ENCODE measurements at places on chromosomes 7 and 10.

- H3K4me1 ChIP-seq, result no peaks in the 10 kb centered on the region
- H3K36me3 ChIP-seq, result no peaks in the 10 kb centered on the region
- H3K27ac ChIP-seq, result no peak overlapping the region
- DNase-seq, result no peak
- H3K4me3 ChIP-seq, result no peak overlapping the region
Observed at GRCh38 chr7:40175725-40176510, 41.1 kb downstream of the SUGCT start.

DNA sequence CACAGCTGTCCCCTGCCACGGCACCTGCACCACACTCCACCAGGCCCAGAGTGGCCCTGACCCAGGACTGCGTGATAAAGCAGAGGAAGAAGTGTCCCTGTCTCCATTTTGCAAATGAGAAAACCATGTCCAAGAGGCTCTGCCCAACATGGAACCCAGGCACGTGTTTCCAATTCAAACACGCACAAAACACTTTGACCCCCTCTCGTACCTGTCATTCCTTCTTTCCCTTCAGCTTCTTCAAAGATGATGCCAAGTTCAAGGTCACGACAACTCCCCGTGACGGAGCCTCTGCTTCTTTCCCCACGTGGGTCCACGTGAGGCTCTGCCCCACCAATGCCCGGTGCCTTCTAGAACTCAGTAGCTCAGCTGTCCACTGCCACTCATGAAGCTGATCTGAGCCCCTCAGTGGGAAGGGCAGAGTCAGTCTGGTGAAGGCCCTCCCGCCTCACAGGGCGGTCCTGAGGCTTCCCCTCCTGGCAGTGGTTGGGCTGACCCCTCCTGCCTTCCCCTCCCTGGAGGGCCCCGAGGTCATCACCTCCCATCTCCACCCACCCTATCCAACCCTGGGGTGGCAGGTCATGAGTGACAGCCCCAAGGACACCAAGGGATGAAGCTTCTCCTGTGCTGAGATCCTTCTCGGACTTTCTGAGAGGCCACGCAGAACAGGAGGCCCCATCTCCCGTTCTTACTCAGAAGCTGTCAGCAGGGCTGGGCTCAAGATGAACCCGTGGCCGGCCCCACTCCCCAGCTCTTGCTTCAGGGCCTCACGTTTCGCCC, 19.0 kb downstream of the CALML5 start:
- H3K27me3 ChIP-seq, result no peaks in the 10 kb centered on the region
- no peaks in the 10 kb centered on the region for H3K4me1 ChIP-seq
- no peak for DNase-seq
- no peak overlapping the region for H3K4me3 ChIP-seq
- H3K36me3 ChIP-seq, result no peaks in the 10 kb centered on the region

DNA sequence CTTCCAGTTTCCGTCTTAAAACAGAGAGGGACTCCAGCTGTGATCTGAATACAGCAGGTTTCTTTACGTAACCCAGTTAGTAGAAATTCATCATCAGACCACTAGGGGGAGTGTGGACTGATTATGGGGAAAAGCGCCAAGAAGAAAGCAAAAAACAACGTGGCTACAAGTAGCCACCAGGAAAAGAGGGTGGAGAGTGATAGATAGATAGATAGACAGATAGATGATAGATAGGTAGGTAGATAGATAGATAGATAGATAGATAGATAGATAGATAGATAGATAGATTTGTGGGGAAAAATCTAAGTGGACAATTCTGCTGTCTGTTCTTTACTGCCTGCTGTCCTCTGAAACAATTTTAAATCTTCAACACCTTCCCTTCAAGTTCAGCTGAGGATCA, 12.7 kb upstream of the AKR1B10 start:
- no peak overlapping the region for H3K4me3 ChIP-seq
- H3K27ac ChIP-seq, result no peak overlapping the region
- H3K27me3 ChIP-seq, result peaks cover 5% of the 10 kb centered on the region
- no peaks in the 10 kb centered on the region for H3K4me1 ChIP-seq

DNA sequence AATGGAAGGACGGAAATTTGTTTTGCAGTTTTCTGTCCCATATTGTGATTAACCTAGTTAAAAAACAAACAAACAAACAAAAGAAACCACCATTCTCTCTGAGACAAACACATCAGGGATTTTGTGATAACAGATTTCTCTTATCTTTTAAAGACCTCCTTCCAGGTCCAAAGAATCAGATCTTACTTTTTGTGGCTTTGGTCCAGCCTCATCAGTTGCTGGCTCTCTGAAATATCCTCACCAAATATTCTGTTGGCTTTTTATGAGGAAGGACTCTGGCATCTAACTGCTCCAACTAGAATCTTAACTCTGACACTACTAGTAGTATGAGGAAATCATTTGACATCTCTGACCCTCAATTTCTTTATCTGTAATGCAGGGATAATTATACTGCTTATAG, 4.8 kb downstream of the FAM204A start:
- peaks cover 13% of the 10 kb centered on the region for H3K4me1 ChIP-seq
- no peaks in the 10 kb centered on the region for H3K27me3 ChIP-seq
- peaks cover 33% of the 10 kb centered on the region for H3K36me3 ChIP-seq
- H3K4me3 ChIP-seq, result no peak overlapping the region
- H3K27ac ChIP-seq, result no peak overlapping the region

GRCh38 chr10:60123172-60123571, 216.8 kb upstream of the CCDC6 start:
- no peak for DNase-seq
- no peaks in the 10 kb centered on the region for H3K36me3 ChIP-seq
- no peaks in the 10 kb centered on the region for H3K4me1 ChIP-seq
- H3K27ac ChIP-seq, result no peak overlapping the region

Measured in common myeloid progenitor, CD34-positive (primary cell).